ENCODE measurements at places on chromosomes 11 and 22.

DNA sequence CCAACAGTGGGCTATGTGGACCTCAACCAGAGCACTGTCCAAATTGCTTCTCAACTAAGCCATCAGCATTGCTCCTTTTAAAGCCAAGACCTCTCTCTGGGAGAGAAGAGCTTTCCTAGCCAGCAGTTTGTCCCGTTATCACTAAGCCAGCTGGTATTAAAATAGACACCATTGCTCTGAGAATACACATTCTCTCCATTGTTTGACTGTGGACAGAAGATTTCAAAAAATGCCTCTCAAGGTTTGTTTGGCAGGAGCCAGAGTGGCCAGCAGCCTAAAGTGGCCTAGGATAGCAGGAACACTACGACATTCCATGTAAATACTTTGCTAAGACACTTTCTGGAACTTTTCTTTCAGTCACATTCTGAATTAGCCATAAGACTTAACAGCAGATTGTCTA, 41.3 kb downstream of the EIF4ENIF1 start:
- no peak for DNase-seq

GRCh38 chr11:32405592-32405991, 29.7 kb downstream of the WT1 start:
- no peak for DNase-seq

GRCh38 chr11:96279018-96279895, 63.7 kb downstream of the MAML2 start:
- no peak for DNase-seq

DNA sequence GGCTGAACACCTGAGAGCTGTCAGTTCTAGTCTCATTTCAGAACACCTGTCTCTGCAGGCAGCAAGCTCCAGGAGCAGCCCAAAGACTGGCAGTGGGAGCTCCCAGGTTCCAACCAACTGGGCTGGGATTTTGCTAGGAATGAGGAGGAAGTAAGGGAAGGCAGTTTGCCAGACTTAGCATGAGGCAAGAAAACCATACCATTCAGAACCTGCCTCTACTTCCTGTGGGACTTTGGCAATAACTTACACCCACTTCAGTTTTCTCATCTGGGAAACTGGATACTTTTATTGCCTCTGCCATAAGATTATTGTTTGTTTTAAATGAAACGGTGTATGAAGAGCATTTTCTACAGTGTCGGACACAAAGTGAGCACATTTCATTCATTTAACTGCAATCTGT, 363.7 kb upstream of the ISX start:
- DNase-seq: no peak

DNA sequence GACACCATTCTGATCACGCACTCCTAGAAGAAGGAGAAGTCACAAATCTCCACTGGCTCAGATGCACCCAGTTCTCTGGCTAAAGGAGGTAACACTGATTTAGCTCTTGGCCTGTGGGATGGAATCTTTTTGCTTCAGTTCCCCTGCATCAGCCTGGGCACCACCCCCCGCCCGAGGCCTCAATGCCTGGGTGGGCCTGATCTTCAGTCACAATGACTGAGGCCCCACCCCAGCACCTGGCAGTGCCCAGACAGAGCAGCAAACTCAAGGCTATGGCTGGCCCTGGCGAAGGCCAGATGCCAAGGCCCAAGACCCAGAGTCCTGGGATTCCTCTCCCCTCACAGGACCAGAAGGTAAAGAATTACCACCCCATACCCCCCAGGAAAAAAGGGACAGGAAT, 5.0 kb downstream of the CYB561A3 start:
- no peak for DNase-seq

GRCh38 chr22:19686946-19687345, 27.4 kb upstream of the SEPTIN5 start:
- no peak for DNase-seq

- no peak for DNase-seq
Observed at GRCh38 chr22:30382340-30382739, 4.9 kb downstream of the RNF215 start.

DNA sequence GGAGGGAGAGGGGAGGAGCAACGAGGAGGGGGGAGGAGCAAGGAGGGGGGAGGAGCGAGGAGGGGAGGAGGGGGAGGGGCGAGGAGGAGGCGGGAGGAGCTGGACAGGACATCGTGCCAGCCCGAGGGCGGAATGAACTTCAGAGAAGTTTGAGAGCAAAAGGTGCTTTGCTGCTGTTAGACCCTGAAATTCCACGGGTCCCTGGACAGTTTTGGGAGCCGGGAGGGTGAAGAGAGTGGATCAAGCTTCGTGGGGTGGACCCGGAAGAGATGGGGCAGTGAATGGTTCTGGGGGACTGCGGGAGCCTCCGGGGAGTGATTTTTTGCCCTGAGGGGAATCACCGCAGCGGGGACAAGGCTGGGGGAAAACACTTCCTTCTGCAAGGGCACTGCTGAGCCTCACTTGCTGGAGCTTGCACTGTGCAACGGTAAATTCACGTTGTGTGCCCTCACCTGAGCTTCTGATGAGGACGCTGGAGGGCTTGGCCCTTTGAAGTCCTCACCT, 10.7 kb upstream of the NLRP6 start:
- DNase-seq: no peak

DNA sequence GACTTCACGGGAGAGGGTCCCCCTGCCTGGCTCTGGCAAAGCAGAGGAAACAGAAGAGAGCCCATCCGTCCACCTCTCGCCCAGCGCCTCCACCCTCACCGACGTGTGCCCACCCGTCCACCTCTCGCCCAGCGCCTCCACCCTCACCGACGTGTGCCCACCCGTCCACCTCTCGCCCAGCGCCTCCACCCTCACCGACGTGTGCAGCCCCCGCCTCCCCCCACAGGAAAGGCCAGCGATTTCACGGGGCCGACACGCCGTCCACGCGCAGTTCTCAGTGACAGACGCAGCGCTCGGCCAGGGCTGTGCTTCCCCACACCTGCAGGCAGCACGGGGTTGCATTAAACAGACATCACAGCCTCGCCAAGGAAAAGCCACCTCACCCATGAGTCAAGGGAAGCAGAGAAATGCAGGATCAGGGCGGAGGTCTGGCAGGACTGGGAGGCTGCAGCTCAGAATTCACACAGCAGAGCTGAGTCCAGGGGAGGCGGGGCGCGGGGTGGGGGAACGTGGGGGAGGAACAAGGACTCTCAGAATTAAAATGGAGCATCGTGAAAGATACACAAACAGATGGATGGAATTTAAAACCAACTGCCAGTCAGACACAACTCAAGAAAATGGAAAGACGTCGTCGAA, 377.7 kb downstream of the BRD1 start:
- no peak for DNase-seq

GRCh38 chr11:58576887-58577471, 1.3 kb upstream of the LPXN start:
- DNase-seq: no peak

- no peak for DNase-seq
Observed at GRCh38 chr22:40240160-40240559, 62.4 kb downstream of the TNRC6B start.

DNA sequence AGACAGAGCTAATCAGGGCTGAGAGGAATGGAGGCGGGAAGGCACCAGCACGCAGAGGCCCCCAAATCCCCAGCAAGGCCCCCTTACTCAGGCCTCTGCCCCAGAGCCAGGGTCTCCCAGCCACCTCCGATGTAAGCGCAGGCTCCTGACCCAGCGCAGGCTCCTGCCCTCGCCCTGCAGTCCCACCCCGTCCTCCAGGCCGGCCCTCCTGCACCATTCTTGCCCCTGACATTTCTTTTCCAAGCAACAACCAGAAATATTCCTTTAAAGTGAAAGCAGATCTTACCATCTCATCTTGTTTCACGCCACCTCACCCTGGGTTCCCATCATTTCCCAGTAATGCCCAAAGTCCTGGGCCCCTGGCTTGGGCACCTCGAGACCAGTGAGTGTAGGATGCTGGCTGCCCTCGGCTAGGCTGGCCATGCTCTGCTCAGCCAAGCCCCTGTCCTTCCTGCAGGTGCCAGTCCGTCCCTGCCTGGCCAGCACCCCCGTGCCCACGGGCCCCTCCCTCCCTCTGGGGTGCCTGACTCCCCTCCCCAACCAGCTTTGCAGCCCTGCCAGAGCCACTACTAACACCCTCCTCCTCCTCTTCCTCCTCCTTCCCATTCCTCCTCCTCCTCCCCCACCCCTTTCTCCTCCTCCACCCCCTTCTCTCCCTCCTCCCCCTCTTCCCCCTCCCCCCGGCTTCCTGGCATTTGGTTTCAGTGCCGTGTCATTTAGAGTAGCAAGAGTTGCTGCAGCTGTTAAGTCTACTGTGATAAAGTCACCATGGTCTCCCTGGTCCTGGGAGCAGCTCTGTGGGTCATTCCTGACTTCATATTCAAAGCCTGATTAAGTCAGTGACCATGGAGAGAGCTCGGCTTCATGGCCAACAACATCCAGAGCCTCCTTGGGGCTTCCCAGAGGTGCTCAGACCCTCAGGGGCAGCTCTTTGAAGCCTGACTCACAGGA, 78.7 kb downstream of the PIWIL3 start:
- no peak for DNase-seq
